ENCODE measurements at places on chromosomes 4 and X.
A peak's percentile ranks its signal among the peaks of the same experiment; 100 is the strongest.

DNA sequence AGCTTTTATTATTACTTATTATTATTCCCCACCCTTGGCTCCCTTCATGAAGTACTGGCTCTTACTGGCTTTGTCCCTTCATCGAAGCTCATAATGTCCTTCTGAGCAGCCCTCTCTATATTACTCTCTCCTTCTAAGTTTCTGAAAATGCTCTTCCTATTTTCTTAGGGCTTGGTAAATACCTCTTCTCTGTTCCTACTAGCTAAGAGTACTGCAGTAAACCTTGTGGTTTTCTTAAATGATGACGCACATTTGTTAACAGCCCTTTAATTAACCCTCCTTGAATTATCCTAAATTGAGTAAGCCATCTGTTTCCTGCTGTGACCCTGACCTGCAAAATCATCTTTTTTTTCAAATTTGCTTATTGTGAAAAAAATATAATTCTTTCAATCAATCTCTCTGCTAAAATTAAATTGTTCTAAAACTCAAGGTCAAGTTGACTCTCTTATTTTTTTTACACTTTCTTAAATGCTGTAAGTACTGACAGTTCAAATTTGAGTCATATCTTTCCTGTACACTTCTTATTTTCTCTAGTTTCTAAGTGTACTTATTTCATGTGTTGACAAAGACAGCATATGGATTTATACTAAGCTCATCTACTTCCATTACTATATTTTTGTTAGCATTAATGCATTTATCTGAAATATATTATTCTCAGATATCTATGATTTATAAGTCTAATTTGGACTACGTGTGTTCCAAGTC, 148.9 kb downstream of the ADAM29 start:
- DNase-seq, result peak; percentile 42

DNA sequence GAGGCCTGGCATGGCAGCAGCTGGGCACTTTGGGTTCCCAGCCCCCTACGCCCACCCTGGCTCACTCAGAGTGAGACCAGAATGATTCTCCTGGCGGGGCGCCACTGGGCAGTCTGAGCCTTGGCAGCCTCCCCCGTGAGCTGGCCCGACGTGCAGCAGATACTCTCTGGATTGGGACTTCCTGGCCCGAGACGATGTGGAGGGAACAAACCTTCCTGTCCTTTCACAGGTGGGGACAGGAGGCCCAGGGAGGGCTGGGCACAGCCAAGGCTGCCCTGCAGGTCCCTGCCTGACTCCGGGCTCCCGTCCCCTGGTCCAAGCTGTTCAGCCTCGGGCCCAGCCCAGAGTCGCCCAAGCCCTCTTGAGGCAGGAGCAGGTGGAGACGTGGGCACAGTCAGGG, 17.9 kb upstream of the ADD1 start:
- no peak for DNase-seq

DNA sequence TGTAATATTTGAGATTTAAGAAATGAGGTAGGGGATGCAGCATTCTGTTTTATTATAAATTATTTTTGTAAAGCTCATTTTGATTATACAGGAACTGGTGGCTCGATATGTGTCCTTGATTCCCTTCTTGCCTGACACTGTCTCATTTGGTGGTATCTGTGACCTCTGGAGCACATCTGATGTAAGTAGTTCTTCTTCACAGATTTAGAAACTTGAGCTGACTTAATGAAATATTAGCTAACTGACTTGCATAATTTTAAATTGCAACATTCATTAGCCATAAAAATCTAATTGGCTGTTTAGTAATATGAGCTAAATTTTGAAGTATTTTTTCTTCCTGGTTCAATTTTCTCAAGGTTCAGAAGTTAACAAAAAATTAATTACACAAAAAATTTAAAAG, 69.1 kb downstream of the FBXL5 start:
- no peak for DNase-seq

- DNase-seq, result peak; percentile 67
Observed at GRCh38 chr4:61571761-61572559, 371.8 kb downstream of the ADGRL3 start.

DNA sequence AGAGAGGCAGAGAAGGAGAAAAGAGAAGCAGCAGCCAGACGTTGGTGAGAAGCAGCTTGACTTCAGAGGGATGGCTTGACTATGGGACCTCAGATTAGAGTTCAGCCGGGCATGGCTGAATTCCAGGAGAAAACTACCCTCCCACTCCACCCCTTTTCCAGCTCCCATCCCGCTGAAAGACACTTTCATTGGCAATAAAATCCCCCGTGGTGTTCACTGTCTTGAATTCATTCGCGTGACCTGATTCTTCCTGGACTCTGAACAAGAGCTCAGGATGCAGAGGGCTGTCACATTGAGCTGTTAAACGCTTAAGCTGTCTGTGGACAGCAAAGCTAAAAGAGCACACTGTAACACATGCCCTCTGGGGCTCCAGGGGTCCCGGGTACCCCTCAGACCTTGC, 1575.3 kb upstream of the AGA start:
- no peak for DNase-seq

GRCh38 chr4:149886786-149887490, 71.3 kb upstream of the IQCM start:
- no peak for DNase-seq

DNA sequence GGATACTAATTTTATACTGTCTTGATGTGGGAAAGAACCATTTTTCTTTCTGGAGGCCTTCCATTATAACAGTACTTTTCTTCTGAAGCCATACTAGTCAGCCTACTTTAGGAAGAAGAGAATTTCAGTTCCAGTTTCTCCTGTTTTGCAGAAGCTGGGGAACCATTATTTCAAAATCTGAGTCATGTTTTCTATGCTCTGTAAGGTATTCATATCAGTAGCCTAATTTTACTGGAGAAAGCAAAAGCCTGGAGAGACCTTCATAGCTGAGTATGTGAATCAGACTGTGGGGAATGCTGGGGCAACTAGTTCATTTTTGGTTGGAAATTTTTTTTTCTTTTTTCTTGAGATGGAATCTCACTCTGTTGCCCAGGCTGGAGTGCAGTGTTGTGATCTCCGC, 22.4 kb downstream of the AFF1 start:
- DNase-seq, result peak; percentile 42

- DNase-seq, result no peak
Observed at GRCh38 chrX:49277535-49277830, 7.9 kb downstream of the PPP1R3F start.

- no peak for DNase-seq
Observed at GRCh38 chr4:77913348-77913747, 50.7 kb downstream of the MRPL1 start.
